Right ventricle myocardium superior (tissue), 1 donor: ENCODE measurements at places on chromosomes 5 and 9.

DNA sequence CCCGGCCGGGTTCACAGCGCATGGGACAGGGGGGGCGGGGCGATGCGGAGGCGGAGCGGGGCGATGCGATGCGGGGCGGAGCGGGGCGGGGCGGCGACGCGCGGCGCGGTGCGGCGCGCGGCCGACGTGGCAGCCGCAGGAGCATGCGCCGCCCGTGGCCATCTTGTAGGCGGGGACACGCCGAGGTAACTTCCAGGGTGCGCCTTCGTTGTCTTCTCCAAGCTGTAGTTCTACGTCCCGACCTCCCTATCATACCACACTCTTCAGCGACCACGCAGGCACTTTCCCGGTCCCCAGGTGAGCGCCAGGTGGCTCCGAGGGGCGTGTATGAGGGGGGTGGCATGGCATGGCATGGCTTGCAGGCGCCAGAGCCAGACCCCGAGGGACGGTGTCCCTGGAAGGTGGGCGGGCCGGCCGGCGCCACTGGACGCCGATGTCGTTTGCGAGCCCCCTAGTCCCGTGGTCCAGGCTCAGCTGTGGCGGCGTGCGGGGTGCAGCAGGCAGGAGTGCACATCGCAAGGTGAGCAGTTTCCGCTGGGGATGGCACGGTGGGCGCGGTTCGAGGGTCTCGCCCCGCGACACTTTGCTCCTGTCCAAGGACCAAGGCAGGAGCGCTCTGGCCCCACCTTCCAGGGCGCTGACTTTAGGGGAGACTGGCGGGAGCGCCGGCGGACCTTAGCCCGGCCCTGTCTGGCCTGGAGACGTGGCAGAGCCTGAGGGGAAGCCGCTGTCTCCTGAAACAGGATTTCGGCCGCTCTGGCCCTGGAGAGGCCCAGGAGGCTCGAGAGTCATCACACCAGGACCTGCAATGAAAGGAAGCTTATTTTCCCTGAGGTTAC, at the start of gene PRRC1:
TSS of gene PRRC1 (plus strand) at position 161 of the 839 bp plus-strand sequence. CDS start 5,840 bp downstream, outside the sequence.
- DNase-seq, result peak; percentile 89

DNA sequence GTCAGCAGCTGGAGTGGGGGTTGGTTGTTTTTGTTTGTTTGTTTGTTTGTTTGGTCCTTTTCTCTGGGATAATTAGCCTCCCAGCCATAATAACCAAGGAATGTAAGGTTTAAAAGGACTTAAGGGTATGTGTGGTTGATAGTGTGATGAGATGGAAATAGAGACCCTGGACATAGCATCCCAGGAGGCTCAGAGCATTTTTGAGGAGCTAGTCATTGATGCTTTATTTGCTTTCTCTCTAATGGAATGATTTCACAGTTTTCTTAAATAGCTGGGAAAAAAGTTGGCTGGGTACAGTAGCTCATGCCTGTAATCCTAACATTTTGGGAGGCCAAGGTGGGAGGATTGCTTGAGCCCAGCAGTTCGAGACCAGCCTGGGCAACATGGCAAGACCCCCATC, 45.1 kb downstream of the TTC1 start:
- DNase-seq, result no peak

GRCh38 chr5:38166832-38167231, 91.5 kb upstream of the EGFLAM start:
- DNase-seq, result no peak

DNA sequence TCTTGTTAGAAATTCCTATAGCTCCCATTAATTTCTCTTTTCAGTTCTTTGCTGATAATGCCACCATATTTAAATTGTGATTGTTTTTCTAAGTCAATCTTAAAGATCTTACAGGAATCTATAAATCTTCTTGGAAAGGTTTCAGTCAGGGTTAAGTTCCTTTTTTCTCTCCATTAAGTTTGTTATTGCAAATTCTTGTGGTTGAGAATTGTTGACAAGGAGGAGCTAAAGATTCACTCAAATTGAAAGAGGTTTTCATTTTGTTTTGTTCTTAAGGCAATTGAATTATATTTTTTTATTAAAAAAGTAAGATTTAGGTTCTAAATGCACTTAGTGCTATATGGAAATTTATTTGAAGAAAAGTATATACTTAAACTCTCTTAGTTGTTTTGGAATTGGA, 213.4 kb downstream of the PRR16 start:
- no peak for DNase-seq

DNA sequence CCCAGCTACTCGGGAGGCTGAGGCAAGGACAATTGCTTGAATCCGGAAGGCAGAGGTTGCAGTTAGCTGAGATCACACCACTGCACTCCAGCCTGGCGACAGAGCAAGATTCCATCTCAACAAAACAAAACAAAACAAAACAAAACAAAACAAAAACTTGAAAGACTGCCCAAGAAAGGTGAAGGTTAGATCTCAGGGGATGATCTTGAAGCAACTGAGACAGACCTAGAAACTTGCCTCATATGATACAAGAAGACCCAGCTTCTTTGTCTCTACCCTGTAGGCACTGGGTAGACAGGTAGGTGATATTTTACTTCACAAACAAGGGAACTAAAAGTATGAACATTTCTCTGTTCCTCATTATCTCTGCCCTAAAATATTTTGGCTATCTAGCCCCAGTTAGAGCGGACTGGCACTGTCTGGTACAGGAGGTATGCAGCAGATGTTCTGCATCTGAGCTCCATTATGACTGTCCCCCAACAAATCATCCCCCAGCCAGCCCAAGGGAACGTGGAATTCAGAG, 26.3 kb upstream of the SHOC1 start:
- no peak for DNase-seq
